GM23338 (cell line): ENCODE measurements at places on chromosomes 1 and 21. TPM values are rescaled to one million over a fixed set of nuclear protein-coding genes. Genes with fewer than 3 reads are reported as not detected.

GRCh38 chr1:107491582-107491981, 350.7 kb downstream of the NTNG1 start:
- DNase-seq = no peak

- no peak for DNase-seq
These were observed 75.1 kb upstream of the GNG4 start for GRCh38 chr1:235724730-235725129.

DNA sequence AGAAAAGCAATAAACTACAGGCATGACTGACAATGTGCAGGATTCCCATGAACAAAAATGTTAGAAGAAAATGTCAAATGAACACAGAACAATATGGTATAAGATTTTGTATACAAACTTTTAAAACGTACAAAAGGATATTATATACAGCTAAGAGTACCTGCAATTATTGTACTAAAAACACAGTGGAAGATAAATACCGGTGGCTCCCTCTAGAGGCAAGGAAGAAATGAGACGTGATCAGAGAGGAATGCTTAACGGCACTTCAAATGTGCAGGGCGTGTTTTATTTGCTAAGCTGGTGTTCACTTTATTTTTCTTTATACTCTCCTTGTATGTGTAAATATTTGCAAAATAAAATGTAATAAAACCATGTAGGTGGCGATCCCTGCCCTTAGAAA, 191.8 kb upstream of the SAMSN1 start:
- DNase-seq = peak; percentile 76

GRCh38 chr1:103525114-103525606, 339 bp upstream of the RNPC3 start:
- DNase-seq = peak; percentile 71

DNA sequence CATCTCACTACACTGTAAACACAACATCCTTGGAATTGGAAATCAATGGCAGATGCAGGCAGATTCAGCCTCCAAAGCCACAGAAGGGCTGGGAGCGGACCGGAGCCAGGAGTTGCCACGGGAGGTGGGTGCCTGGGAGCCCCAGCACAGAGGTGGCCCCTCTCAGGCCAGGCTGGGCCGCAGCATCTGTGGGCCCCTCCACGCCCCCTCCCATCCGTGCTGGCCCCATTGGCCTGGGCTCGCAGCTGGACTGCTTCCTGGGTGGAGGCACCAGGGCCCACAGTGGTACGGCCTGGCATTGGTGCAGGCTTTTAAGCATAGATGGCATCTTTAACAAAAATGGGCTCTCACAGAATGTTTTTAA, 64.2 kb downstream of the SLX9 start:
- no peak for DNase-seq

- DNase-seq = no peak
These were observed 30.4 kb downstream of the PRRX1 start for GRCh38 chr1:170694172-170694926.

GRCh38 chr1:31036749-31037500, 28.6 kb downstream of the PUM1 start:
- no peak for DNase-seq

GRCh38 chr21:32328595-32328994, 29.9 kb downstream of the MRAP start:
- DNase-seq = no peak

DNA sequence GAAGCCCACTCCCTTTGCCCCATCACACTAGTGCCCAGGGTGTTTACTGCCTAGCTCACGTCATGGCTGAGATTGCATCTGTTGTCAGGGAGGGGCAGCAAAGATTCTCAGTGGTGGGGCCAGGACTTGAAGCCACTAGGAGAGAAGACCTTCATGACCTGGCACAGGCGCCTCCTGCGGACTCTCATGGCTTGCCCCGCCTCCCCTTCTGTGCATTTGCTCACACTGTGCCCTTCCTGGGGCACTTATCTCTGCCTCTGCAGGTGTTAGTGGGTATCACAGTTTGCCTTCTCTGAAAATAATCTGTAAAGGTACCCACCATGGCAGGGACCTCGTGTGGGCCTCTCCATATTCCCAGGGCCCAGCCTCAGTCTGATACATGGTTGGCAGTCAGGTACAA, 20.1 kb downstream of the PTPRU start:
- peak; percentile 57 for DNase-seq

GRCh38 chr1:54866801-54867716, 19.9 kb downstream of the DHCR24 start:
- DNase-seq = no peak

DNA sequence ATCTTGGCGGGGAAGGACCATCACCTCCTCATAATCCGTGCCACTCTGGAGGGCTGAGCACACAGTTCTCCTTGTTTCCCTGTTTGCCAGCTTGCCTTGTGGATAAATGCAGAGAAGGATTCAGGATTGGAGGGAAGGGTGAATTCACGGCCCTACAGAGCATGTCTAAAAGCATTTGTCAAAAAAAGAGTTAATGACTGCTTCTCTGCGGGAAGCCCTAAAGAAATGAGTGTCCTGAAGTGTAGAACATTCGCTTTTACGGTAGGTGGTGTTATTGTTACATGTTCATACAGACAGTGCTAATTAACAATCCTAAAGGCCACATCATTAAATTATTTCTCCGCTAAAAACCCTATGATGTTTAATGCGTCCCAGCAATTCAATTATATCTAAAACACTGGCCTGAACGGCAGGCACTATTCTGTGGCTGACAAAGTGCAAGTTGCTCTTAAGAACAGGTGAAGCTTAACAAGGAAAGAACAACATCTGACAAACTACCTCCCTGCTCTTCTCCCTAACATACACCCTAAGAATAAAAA, 112.3 kb upstream of the NFIA start:
- DNase-seq = peak; percentile 30

GRCh38 chr21:33698087-33698860, 56.0 kb downstream of the ITSN1 start:
- DNase-seq = no peak

GRCh38 chr1:159122005-159122621, 45.5 kb upstream of the AIM2 start:
- DNase-seq = no peak

DNA sequence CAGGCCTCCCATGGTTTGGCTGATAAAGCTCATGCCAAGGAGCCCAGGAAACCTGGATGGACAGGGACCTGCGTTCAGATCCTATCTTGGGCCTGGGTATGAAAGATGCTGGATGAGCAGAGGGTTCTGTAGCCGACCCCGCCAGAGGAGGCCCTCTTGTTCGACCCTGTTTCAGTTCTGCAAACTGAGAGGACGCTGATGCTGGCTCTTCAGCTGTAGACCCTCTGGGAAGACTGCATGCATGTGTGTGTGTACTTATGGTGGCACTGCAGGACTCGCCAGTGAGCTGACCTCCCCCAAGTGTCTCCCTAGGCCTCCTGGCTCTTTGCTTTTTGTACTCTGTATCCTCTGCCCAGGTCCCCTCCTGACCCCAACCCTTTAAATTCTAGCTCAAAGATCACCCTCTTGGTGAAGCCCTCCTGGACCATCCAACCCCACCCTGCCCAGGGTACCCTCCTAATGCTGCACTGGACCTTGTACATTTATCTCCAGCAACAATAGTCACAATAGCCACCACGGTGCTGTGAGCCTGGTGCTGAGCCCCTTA, 1.6 kb downstream of the EPS8L3 start:
- DNase-seq = no peak

DNA sequence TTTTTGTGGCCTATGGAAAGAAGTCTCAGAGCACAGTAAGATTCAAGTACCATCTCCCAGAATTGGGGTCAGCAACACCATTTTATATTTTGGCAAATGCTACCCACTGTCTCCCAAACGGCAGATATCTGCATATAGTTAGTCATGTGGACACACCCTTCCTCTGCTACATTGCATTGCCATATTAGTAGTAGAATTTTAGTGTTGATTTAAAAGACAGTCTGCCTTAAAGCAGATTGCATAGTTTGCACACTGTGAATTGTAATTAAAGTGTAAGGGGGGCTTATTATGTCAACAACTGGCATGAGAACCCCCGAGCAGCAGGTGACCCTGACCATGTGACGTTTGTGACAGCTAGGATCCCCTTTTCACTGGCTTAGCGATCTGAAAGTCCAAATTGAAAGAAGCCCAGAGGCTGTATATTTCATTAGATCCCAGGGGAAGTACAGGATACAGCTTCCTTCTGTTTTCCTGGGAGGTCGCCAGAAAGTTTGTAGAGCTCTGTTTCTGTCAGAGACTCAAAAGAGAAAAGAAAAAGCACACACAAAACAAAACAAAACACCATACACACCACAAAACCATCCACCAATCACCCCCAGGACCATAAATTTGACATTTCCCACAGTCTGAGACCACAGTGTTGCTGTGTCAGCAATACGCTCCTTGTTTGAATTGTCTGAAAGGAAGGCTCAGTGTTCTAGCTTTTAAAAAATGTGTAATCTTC, 172.4 kb downstream of the NFIA start:
- no peak for DNase-seq

DNA sequence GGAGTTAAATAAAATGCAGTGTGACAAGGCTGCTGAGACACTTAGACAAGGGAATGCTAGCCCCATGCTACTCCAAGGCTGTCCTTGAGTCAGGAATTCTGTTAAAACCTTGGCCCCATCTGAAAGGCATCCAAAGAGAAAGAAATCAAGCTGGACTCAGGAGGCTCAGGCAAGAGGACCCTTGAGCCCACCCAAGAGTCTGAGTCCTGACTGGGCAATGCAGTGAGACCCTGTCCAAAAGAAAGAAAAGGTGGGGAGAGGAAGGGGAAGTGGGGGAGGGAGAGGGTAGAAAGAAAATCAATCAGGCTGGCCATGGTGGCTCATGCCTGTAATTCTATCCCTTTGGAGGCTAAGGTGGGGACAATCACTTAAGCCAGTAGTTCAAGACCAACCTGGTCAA, 26.7 kb downstream of the CLSTN1 start:
- DNase-seq = no peak

The CELA2B gene
- not detected in 2 replicates for total RNA-seq
